ENCODE measurements at places on chromosomes 1 and 21.

- no peak for DNase-seq
These were observed 1754.3 kb downstream of the PLA2G4A start for GRCh38 chr1:188582911-188583532.

- DNase-seq, result no peak
These were observed 405.3 kb upstream of the PRMT6 start for GRCh38 chr1:106651028-106651762.

DNA sequence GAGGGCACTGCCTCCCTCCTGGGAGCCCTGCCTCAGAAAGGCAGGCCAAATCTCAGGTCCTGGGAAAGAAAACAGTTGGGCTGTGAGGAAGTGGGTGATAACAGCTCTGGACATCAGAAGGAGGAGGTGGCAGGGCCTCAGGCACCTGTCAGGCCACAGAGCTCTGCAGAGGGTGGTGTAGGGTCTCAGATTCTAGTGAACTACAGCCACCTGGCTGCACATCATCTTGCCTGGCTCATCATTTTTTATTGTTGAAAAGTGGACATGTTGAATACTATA, 15.3 kb upstream of the ZNF678 start:
- DNase-seq, result no peak

DNA sequence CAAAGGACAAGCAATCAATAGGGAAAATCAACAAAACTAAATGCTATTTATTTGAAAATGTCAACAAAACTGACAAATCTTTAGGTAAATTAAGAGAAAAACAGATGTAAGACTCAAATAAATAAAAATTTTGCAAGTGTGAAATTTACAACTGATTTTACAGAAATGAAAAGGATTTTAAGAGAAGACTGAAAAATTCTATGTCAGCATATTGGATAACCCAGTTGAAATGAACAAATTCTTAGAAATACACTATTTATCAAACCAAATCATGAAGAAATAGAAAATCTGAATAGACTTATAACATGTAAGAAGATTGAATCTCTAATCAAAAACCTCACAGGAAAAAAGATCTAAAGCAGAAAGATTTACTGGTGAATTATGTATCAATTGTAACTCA, 7.6 kb upstream of the SPRR2F start:
- no peak for DNase-seq

GRCh38 chr1:10736634-10737586, 59.5 kb downstream of the CASZ1 start:
- no peak for DNase-seq

DNA sequence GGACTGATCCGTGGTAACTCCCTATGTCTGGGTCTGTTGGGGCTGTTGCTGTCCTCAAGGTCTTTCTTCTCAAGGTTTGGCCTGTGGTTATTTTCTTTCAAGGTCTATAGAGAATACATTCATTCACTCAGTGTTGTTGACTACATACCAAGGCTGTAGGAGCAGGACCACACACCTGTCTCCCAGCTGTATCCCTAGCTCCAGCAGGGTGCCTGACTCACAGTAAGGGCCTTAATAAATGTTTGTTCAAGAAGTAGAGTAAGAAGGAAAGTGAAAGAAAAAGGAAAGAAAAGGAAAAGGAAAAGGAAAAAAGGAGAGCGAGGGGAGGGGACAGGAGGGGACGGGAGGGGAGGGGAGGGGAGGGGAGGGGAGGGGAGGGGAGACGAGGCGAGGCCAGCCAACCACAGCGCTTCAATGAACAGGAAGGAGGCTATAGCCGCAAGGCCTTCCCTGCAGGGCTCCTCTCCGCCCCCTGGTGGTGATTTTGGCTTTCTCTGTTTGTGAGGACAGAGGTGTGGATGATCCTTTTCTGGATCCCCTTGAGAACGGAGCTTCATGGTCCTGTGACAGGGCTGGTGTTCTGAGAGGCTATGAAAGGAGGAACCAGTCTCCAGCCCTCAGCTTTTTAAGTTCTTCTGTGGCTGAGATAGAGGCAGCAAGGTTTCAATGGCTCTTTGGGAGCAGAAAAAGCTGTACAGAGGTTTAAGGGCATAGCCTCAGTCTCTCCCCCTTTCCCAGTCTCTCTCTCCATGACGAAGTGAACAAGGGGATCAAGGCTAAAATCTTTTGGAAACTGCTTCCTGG, 30.6 kb upstream of the LCE5A start:
- peak; percentile 52 for DNase-seq

DNA sequence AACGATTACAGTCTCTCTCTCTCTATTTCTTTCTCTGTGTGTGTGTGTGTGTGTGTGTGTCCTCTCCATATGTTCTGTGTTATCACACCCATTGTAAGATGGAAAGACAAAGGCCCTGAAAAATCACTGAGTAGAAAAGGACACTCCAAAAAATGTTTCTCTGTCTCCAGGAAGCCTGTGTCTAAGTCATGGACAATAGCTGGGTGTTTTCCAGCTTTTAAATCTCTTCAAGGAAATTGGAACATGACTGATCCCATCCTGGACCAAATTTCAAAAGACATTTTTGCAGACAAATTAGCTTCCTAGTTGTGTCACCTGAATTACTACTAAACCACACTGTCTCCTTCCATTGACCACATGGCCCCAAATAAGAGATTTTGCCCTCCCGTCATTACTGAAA, 31.0 kb upstream of the LMX1A start:
- no peak for DNase-seq

- DNase-seq, result no peak
These were observed 13.5 kb upstream of the FOXJ3 start for GRCh38 chr1:42348498-42348897.

Measured in activated CD4-positive, alpha-beta T cell treated with anti-CD3 and anti-CD28 coated beads, Interleukin-2, amount 10 ng/mL, durations not matched to agents 7 days and 5 days (primary cell).